ENCODE measurements at places on chromosomes 6 and 20.

- peak; percentile 65 for DNase-seq
Observed at GRCh38 chr6:138161338-138162110, at the start of gene ARFGEF3. ARFGEF3 (plus strand) TSS chr6:138161939; CDS start chr6:138162087, 148 bp downstream.

- no peak for DNase-seq
Observed at GRCh38 chr6:61688165-61688564, 597.9 kb downstream of the KHDRBS2 start.

DNA sequence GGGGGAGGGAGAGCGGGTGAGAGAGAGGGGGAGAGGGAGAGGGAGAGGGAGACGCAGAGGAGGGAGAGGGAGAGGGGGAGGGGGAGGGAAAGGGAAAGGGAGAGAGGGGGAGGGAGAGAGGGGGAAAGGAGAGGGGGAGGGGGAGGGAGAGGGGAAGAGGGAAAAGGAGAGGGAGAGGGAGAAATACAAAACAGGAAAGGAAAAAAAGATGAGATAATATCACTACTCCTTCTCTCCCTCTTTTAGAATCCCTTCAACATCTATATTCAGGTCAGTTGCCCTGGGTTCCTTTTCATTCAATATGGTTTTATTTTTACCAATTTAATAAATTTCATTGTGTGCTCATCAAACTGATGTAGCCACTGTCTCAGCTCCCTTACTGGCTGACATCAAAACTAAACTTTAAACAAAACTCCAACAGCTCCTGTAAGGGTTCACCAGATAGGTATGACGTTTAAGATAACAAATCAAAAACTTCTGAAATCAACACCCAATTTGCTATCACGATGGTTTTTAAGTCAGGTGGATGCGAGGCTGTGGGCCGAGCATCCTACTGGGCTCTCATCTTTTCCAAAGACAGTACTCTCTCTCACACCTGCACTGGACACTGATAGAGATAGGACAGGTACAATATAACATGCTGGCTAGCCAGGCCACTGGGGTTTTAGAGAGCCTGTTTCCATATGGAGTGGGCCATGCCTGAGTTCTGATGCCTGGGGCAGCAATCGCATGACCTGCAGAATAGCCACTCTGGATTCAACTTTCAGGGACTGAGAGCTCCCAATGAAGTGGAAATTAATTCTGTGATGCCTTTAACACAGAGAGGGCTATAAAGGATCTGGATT, 99.5 kb downstream of the FYN start:
- no peak for DNase-seq

GRCh38 chr6:4925580-4925979, 78.3 kb downstream of the RPP40 start:
- no peak for DNase-seq

- DNase-seq, result no peak
Observed at GRCh38 chr20:13758884-13759283, 25.8 kb downstream of the ESF1 start.

DNA sequence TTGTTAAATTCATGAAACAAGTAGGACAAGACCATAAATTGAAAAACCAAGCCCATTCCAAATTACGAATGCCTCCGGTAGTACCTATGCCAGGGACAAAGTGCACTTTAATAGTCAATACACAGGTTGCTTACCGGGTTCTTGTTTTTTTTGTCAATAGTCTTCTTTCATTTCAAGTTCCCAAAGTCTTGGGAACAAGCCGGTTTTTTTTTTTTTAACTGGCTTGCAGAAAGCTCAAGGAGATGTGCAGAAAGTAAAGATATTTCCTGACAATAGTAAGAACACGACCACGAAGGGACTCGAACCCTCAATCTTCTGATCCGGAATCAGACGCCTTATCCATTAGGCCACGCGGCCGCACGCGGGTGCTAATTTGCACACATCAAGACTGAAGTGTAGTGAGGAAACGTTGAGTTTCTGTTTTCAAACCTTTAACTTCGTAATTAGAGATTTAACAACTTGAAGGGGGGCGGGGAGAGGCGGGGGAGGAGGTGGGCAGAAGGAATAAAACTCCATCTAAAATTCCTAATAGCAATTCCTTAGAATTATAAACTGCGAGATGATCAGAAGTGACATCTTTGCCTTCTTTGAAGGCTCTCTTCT, 181.0 kb downstream of the TRIM27 start:
- peak; percentile 47 for DNase-seq

GRCh38 chr6:446418-447366, 55.1 kb downstream of the IRF4 start:
- peak; percentile 94 for DNase-seq

DNA sequence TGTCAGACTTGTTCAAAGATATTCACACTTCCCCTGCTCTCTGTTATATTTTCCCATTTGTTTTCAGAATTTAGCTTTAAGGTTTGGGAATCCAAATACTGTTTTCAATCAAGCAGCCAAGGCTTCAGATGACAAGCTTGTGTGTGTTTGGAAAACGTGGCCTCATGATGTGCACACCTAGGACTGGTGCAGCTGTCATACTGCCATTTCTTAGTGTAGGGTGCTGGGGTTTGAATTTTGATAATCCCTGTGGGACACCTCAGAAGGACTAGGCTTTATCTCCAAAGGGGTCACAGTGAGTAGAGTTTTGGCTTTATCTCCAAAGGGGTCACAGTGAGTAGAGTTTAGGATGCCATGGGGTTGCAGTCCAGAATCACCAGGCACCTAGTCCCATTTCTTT, 65.3 kb upstream of the JAG1 start:
- no peak for DNase-seq

DNA sequence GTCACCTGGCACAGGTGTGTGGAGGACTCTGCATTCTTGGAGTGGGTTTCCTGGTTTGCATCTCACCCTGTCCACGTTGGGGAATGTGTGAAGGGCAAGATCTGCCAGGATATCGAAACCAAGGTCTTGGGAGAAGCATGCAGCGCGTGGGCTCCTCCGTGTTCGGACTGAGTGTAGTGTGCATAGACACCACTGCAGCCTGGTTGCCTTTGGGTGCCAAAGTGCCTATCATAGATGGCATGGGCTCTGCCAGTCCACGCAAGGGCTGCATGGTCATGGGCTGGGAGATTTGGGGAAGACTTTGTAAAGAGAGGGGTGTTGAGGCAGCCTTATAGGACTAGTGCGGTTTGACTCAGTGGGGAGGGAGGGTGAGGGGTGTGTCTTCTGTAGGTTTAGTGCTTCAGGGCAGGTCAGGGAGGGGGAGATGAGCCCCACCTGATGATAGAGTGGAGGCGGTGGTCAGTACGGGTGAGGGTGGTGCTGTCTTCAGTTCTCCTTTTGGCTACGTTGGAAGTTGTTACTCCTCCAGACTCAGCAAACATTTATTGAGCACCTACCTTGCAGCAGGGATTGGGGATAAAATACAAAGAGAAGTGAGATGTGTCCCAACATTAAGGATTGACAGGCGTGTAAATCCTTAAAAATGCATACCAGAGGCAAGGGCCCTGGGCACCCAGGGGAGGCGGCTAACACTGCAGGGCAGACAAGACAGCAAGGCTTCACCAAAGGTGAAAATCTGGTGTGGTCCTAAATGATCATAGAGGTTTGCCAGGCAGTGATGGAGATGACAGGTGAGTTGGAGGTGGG, 28.3 kb downstream of the DUSP22 start:
- no peak for DNase-seq

DNA sequence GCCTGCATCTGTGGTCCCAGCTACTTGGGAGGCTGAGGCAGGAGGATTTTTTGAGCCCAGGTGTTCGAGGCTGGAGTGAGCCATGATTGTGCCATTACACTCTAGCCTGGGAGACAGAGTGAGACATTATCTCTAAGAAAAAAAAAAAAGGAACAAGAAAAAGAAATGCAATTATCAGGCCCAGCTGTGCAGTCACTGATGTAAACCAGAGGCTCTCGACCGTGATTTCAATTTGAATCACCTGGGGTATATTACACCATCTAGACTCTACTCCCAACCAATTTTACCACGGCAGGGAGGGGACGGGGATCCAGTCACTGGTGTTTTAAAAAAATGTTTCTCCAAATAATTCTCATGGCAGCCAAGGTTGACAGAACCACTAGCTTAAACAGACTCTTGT, 48.8 kb upstream of the NKX2-2 start:
- no peak for DNase-seq

GRCh38 chr6:21085643-21086042, 507.9 kb upstream of the SOX4 start:
- DNase-seq, result no peak

DNA sequence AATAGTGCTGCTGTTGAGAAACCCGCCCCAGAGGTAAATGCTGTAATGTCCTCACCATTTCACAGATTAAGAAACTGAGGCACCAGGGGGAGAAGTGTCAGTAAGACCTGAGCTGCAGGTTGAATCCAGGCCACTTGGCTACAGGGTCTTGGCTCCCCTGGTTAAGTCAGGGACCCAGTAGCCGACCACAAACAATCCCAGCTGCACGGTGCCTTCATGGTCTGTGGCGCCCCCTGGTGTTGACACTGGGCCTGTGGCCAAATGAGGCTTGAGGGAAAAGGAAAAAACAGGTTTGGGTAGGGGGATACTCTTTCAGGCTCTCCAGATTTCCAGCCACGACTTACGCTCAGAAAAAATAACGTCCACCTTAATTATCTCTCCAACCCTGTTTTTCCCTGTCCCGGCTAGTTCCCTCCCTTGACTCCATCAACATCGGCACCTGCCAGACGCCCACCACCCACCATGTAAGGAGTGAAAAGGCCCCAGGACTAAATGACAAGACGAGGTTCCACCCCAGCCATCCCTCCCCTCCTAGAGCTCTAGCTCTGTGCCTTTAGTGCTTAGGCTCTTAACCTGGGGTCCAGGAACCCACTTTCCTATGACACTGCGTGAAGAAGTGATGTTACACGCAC, 47.7 kb upstream of the POLR1H start:
- DNase-seq, result peak; percentile 21

- no peak for DNase-seq
Observed at GRCh38 chr6:163712566-163712961, 298.0 kb downstream of the QKI start.

DNA sequence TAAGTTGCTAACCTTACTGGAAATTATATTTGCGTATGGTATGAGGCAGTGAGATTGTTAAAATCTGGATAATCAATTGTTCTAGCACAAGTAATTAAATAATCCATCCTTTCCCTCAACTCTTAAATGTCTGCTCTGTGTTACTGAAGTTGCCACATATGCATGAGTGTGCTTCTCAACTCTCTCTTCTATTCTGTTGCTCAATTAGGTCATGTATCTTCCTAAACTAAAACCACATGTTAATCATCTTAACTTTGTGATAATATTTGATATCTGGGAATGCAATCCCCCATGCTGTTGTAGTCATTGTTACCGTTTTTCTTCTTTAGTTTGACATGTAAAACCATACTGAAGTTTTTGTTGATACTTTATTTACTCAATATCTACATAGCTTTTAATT, 63.5 kb upstream of the STMND1 start:
- no peak for DNase-seq

- no peak for DNase-seq
Observed at GRCh38 chr20:19807946-19808330, 49.9 kb downstream of the RIN2 start.

GRCh38 chr6:106857771-106858652, 116.5 kb downstream of the CD24 start:
- no peak for DNase-seq

DNA sequence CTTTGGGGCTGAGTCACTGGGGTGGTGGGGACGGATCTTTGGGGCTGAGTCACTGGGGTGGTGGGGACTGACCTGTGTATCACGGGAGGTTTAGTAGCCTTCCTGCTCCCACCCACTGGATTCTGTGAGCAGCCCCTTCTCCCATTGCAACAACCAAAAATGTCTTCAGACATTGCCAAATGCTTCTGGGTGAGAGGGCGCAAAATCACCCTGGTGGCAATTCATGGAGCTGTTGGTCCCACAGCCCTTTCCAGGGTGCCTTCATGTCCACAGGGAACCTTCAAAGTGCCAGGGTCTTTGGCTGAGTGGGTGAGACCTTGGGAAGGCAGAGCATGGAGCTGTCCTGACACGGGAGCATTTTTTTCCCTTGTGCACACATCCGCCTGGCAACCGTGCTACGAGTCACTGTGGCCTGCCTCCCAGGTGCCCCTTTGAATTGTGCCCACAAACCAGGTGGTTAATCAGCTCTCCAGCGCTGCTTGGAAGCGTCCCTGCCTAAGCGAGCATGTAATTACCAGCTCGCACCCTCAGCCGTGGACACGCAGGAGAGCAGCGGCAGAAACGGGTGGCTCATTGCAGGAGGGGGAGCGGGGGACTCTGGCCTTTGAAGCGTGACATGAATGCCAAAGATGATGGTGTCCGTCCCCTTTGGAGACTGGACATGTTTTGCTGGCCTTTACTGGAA, 27.4 kb upstream of the APCDD1L start:
- peak; percentile 12 for DNase-seq

GRCh38 chr6:10957414-10957886, 70.6 kb downstream of the SYCP2L start:
- no peak for DNase-seq

DNA sequence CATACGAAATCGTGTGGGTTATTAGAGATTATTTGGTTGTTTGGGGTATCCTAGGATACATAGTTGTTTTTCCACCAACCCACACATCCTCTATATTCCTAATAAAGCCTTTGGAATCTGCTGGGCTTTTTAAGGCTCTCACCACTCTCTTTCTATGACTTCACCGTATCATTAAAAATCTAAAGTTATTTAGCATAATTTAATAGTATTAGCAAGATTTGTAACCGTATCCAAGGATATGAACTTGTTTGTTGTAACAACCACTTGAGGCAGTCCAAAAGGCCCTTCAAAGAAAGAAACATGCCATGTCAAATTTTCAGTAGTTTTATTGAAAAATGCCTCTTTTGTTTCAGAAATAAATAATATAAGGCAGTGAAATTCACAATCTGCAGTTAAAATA, 121.8 kb downstream of the COL12A1 start:
- no peak for DNase-seq

DNA sequence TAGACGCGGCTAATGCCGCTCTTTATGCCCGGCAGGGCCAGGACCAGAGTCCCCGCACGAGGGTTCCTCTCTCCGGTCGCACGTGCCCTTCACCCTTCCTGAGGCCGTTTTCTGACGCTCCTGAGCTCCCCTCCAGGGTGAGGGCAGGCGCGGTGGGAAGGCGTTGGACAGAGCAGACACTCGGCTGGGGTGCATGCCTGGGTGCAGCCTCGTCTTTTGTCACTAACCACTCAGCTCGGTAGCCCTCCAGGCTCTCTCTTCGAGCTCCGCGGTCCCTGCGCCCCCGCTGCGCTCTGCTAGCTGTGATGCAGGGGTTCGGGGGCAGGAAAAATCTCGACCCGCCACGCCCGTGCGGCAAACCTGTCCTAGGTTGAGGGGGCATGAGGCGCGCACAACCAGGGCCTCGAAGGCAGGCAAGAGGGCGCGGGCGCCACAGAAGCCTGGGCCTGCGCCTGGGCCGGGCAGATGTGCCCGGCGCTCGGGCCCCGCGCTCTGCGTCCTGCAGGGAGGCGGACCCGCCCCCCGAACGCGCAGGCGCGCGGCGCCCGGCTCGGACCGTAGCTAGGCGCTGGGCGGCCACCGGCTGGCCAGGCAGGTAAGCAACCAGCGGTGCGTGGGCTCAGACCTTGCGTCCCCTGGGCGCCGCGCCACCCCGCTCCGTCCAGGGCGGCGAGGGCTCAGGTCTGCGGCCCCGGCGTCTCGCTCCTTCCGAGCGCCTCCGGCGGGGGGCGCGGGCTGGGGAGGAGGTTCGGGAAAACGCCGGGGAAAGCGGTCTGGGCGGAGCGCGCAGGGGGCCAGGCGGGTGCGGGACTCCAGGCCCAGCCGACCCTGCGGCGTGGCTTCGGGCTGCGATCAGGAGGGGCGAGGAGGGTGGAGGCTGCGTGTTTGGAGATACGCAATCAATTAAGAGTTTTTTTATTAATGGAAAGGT, at the start of gene L3MBTL1:
L3MBTL1 (plus strand) TSS at position 548 of the 931 bp plus-strand sequence. CDS start 5,807 bp downstream, outside the sequence.
- DNase-seq, result peak; percentile 16
